ENCODE measurements at places on chromosomes 4 and X. TPM values are rescaled to one million over a fixed set of nuclear protein-coding genes. Genes with fewer than 3 reads are reported as not detected.

DNA sequence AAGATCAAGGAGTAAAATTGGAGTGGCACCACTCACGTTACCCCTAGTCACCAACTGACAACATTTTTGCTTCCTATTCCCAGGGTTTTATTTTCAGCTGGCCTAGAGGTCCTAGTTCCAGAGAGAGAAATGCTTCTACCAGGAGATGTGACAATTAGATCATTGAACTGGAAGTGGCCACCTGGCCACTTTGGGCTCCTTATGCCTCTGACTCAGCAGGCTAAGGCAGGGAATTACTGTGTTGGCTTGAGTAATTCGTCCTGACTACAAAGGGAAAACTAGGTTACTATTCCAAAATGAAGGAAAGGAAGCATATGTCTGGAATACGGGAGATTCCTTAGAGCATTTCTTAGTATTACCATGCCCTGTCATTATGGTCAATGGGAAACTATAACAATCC, 831.6 kb upstream of the NDST4 start:
- no peak for DNase-seq

- DNase-seq: no peak
Measured at GRCh38 chr4:3344596-3344995, 51.8 kb downstream of the RGS12 start.

- DNase-seq: no peak
Measured at GRCh38 chrX:132704769-132705168, 215.9 kb upstream of the MBNL3 start.

WAS gene
- 4.3 TPM for polyA plus RNA-seq

Measured in right renal pelvis (tissue), 4 donors.